ENCODE measurements at places on chromosomes 12 and 14.

GRCh38 chr12:8612629-8613028 is at the start of gene AICDA:
TSS of gene AICDA (minus strand) at chr12:8612859. CDS start at chr12:8612767, 92 bp downstream.
- DNase-seq, result no peak

GRCh38 chr12:114975640-114976310 is 291.8 kb upstream of the TBX3 start:
- no peak for DNase-seq

- no peak for DNase-seq
These were observed 7.2 kb upstream of the C1R start for GRCh38 chr12:7099290-7099996.

GRCh38 chr14:86038387-86039042 is 508.6 kb downstream of the FLRT2 start:
- no peak for DNase-seq

DNA sequence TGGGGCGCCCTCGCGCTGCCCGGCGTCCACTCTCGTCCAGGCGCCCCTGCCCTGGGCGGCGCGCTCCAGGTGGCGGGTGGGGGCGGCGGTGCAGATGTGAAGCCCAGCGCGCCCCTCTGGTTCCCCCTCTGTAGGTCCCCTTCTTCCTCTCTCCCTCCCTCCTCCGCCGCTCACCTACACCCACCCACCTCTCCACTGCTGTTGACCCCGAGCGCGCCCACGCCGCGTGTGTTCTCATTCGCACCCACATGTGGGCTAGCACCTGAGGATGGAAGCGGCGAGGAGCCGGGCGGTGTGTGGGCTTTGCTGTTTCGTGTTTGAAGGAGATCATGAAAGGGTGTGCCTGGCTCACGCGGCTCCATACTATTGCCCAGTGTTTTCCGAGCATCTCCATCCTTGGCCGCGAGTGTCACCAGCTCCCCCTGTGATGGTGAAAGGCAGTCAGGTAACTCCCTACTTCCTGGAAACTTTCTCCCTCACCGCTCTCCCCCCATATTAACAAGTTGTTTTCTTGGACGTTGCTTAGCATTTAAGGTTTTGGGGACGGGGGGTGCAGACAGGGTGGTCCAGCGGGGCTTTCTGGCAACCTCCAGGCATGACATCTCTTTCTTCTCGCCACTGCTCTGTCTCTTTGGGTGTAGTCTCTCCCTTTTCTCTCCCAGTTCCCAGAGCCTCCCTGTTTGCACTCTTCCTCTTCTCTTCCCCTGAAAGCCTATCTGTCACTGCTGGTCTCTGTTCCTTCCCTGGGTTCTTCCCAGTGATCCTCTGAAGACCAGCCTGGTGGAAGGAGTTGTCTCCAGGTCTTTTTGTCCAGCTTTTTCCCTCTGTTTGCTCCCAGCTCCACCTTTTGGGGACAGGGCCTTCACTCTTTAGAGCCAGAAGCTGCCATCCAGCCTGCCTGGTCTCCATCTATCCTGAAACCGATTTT is 1.6 kb downstream of the CACNA1C start:
- DNase-seq, result no peak

DNA sequence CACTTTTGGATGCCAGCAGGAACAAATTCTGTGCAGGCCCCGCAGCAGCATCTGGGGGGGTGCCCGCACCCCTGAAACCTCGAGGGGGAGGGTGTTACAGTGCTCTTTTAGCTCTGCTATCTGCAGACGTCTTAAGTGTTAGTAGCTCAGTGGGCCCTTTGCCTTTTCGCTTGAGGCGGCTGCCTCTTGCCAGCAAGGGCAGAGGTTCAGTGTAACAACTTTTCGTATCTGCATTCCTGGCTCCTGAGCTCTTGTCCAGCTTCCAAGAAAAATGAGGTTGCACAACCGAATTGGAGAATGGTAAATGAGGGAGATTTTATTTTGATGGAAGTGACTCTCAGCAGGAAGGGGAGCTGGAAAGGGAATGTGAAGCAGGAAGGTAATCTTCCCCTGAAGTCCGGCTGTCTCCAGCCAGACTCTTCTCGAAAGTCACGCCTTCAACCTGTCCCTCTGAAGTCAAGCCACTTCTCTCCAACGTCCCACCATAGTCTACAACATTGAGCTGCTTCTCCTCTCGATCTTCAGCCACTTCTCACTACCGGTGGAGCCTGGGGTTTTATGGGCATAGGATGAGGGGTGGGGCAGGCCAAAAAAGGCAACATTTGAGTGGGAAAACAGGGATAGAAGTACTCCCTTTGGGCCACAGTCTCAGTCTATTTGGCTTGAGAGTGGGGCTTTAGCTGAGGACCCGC is 17.8 kb downstream of the TAS2R50 start:
- no peak for DNase-seq

- DNase-seq, result no peak
These were observed 237.6 kb upstream of the PRKD1 start for GRCh38 chr14:30165255-30165654.

DNA sequence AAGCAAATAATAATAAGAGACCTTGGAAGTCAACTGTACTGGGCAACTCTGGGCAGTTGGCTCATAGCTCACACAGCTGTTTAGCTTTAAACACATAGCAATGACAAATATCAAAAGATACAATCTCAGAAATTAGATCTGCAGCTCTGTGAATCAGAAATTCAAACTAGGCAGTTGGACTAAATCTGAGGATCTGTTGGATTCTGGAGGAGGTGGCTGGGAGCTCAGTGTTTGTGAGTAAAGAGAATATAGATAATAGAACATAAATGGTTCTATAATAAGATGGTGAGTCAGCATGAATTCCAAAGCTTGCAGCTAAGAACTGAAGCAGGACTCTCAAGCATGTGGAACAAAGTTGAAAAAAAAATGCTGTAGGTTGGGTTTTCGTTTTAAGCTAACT is 1949.4 kb upstream of the SEL1L start:
- no peak for DNase-seq

DNA sequence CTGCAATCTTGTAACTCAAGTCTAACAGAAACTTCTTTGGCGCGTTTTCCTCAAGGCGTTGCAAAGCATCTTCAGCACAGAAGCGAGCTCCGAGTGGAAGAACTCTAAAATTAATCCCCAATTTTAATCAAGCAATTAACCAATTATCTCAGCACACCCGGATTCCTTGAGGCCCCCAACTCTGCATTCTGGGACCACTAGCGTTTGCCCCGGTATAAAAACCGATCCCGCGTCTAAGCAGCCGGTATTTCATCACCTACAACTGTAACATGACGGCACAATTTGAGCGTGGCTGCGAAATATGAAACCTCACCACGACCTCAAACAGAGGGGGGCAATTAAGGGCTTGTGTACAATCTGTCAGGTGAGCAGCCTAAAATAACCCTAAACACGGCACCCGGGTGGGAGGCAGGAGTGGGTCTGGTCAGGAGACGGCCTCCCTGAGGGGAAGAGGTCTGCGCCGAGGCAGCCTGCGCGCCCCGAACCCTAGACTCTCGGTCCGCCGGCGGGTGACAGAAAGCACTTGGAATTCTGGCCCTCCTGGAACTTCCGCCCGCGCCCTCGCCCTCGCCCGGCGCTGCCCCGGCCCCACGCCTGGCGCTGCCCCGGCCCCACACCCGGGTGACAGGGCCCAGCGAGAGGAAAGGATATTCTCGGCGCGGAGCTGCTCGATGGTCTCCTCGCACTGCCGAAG is 594 bp downstream of the ZCCHC8 start:
- peak; percentile 22 for DNase-seq

DNA sequence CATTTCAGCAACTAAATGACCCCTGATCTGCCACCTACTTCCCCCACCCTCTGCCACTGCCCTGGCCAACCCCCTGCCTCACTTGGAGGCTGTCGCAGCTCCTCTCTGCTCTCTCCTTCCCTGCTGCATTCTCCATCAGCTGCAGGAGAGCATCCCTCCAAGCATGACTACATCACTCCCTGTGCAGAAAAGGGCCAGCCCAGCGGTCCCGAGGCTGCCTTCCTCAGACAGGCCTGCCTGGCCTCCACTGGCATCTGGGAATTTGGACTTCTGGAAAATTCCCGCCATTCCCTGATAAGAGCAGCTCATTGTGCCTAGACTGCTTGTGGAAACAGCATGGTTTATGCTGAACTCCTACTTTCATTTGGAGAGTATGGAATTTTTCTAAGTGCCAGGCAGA is 12.7 kb downstream of the HVCN1 start:
- DNase-seq, result no peak

DNA sequence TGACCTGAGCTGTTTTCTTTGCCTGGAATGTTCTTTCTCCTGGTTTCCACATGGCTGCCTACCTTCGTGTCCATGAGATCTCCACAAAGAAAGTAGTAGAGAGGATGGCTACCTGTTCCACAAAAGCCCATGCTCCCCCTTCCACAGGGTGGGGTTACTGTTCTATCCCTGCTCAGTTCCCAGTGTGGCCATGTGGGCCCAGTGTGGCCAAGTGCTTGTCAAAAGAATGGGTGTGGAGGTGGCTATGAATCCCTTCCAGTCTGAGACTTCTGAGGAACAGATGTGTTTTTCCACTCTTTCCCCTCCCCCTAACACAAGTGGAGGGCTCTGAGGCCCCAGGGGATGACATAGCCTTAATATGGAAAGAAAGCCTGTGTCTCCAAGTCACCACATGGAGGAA is 26.2 kb upstream of the HSP90B1 start:
- DNase-seq, result no peak

- DNase-seq, result no peak
These were observed 18.1 kb downstream of the ZBTB39 start for GRCh38 chr12:56988207-56988739.

DNA sequence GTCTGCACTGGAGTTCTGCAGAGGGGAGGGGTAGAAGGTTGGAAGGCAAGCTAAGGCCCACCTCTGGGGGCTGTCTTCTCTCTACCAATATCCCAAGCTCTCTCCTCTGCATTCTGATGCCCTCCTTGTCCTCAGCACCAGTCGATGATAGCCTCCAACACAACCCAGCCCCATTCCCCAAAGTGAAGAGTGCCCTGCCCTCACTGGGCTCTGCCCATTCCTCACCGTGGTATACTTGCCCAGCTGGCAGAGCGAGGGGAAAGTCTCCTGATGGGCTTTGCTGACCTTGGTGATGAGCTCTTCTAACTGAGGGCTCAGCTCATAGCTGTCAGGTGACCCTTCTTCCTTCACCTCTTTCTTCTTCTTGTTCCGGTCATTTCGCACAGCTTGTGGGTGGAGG is 7.2 kb upstream of the ITGB7 start:
- DNase-seq, result no peak

DNA sequence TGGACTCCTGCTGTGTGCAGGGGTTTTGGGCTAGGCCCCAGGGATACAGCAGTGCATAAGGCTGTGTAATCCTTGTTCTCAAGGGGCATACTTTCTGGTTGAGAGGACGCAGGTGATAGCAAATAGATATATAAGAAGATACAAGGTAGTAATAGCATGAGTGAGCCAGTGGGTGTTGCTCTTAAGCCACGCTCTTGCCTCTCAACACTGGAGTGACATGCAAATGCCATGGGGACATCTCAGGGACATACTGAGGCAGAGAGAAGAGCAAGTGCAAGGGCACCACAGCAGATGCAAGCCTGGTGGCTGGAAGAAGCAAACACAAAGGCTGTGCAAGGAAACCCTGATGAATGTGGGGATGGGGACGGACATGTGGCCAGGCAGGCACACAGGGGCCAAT is 223.3 kb downstream of the CHST11 start:
- no peak for DNase-seq

DNA sequence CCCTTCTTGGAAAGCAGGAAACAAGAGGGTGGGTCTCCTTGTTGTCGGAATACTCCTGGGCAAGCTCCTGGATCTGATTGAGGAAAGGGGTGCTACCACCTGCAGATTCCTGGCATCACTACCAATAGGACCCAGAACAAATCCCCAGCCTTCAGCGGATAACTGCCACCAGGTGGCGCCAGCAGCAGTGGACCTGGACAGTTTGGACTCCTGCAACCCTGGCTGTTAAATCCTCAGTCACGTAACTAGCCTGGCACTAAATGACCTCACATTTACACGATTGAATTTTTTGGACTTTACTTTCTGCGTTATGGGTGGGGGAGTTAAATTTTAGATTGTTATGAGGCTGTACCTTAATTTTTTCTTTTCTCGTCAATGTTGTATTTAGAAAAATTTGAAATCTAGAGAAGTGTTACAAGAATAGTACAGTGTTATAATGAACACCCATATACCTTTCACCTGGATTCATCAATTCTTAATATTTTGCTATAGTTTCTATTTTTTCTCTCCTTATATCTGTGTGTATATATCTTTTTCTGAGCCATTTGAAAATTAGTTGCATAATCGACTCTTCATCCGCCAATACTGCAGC is 95.6 kb downstream of the GAS2L3 start:
- no peak for DNase-seq

DNA sequence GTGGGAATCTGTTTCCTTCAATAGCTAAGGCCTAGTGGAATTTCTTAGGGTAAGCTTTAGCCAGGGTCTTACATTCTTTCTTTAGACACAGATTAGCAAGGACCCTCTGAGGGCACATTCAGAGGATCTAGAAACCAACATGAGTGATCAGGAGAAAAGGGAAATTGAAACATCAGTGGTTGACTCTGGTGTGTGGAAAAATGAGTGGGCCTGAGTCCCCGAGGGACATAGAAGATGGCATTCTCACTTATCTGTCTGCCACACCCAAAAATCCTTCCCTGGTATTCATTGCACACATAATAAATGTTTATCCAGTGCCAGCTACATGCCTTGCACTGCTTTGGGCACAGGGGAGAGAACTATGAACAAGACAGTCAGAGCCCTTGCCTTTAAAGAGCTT is 82.9 kb downstream of the SSPN start:
- DNase-seq, result no peak

- no peak for DNase-seq
These were observed 31.9 kb downstream of the GUCY2C start for GRCh38 chr12:14664434-14665023.

DNA sequence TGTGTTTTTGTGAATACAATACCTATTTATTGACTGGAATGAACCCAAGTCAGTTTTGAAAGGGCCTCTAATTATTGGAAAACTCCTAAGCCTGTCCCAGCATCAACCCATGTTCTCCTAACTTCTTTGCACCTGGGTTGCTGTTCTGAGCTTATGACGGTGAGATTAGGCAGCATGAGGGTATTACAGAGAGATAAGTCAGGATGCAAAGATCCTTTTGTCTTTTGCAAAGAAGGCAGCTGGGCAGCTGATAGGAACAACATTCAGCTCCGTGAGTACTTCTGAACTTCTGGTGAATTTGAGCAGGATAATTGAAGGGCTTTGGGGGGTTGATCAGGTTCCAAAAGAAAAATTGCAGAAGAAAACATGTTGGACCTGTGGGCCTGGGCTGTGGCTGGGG is at the start of gene PDE6H:
PDE6H (plus strand) TSS at position 227 of the 400 bp plus-strand sequence. CDS start 4,971 bp downstream, outside the sequence.
- DNase-seq, result no peak

DNA sequence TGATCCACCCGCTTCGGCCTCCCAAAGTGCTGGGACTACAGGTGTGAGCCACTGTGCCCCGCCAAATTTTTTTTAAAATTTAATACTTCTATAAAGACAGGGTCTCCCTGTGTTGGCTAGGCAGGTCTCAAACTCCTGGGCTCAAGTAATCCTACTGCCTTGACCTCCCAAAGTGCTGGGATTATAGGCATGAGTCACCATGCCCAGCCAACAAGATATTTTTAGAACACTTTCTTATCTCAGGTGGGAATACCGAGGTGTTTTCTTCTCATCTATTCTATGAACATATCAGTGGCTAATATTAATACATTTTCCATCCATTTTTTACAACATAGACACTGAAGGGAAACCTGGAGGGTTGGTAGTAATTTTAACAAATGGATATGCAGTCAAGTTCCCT is 38.0 kb upstream of the DHRS4 start:
- no peak for DNase-seq

GRCh38 chr12:62248873-62249272 is 11.3 kb upstream of the USP15 start:
- no peak for DNase-seq

GRCh38 chr14:22420598-22421186 is 168.3 kb downstream of the DAD1 start:
- DNase-seq, result no peak
